ENCODE measurements at places on chromosomes 16 and 17.

DNA sequence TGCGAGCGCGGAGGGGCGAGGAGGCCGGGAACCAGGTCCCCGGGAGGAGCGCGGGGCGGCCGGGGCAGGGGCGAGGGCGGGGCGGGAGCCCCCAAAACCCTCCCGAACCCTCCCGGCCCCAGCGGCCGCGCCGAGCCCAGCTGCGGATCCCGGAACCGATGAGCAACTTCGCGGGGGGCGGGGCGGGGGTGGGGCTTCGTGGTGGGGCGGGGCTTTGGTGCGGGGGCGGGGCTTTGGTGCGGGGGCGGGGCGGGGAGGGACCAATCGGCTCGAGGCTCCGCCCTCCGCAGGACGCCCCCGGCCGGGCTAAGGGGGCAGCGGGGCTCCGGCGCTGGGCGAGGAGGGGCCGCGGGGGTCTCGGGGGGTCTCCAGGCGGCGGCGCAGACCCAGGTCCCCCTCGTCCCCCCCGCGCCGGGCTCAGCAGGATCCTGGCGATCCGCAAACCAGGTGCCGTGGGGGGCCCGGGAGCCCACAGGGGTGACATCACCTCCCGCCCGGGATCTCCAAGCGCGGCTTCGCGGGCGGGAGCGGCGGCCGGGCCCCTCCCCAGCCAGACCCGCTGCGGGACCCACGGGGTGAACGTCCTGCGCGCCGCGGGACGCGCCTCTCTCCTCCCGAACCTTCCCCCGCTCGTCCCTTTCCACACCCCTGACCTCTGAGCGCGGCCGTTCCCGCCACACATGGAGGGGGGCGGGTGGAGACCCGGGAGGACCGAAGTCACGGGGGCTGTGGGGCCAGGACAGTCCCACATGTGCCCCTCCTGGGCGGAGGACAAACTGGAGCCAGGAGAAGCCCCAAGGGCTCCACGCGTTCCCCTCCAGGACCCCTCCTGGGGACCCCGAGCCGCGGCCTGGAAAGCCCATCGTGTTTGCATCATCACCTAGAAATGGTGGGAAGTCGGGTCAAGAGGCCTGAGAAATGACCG is at the start of gene ABR:
TSS of gene ABR (minus strand) at position 164 of the 925 bp plus-strand sequence. CDS start 254 bp downstream, outside the sequence.
- no peak for DNase-seq

DNA sequence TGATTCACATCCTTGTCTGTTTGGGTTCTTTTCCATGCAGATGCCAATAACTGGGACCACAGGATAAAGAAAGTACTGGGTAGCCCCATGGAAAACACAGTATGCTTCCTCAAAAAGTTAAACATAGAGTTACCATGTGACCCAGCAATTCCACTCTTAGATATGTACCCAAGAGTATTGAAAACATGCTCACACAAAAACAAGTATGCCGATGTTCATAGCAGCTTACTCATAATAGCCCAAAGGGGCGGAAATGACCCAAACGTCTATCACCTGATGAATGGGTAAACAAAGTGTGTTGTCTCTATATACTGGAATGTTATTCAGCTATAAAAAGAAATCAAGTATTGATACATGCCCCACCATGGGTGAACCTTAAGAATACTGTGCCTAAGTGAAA is 55.4 kb downstream of the CYB5B start:
- no peak for DNase-seq

- no peak for DNase-seq
These were observed 18.6 kb upstream of the SLC5A10 start for GRCh38 chr17:18933102-18934058.

DNA sequence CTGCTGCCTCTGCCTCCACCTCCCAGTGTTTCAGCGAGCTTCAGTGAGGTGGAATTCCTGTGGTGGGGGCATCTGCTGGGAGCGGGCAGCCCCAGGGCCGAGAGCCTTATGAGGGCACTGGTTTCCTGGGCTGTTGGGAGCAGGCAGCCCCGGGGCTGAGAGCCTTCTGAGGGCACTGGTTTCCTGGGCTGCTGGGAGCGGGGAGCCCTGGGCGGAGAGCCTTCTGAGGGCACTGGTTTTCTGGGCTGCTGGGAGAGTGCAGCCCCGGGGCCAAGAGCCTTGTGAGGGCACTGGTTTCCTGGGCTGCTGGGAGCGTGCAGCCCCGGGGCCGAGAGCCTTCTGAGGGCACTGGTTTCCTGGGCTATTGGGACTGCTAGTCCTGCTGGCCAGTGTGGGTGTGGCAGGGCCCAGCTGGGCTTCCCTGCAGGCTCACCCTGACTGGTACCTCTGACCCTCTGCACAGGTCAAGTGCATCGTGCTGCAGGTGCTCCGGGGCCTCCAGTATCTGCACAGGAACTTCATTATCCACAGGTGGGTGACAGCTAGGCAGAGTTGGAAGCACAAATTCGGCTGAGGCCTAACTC is 5.6 kb downstream of the CDK10 start:
- DNase-seq, result no peak

- DNase-seq, result no peak
These were observed 19.5 kb upstream of the GAS7 start for GRCh38 chr17:10217916-10218315.

DNA sequence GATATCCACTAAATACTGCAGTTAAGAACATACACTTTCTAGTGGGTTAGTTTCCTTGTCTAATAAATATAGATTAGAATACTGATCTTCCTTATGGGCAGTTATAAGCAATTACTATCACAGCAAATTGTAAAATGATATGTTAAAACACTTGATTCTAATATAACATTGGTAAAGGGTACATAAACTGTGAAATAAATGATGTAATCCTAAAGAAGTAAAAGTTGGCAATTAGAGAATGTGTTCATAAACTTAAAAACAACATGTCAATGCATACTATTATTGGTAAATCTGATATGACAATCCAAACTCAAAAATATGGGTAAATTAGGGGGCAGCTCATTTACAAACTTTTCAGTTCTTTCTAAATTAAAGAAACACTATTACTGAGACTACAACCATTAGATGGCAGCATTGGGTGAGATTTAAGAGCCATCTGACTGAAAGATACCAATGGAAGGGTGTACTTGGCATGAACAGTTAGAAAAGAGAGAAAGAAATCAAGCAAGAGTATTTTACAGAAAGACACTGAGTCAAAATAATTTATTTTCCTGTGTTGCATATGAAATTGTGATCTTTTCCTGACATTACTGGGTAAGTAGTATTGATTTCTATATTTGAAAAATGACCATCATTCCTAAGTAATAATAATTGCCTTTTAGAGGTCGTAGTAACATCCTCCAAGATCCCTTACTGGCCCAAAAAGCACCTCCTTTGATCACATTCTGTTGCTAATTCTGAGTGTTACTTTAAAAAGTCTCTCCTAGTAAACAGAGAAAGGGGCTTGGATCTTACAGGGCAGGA is 119.6 kb downstream of the SPAG9 start:
- peak; percentile 42 for DNase-seq

DNA sequence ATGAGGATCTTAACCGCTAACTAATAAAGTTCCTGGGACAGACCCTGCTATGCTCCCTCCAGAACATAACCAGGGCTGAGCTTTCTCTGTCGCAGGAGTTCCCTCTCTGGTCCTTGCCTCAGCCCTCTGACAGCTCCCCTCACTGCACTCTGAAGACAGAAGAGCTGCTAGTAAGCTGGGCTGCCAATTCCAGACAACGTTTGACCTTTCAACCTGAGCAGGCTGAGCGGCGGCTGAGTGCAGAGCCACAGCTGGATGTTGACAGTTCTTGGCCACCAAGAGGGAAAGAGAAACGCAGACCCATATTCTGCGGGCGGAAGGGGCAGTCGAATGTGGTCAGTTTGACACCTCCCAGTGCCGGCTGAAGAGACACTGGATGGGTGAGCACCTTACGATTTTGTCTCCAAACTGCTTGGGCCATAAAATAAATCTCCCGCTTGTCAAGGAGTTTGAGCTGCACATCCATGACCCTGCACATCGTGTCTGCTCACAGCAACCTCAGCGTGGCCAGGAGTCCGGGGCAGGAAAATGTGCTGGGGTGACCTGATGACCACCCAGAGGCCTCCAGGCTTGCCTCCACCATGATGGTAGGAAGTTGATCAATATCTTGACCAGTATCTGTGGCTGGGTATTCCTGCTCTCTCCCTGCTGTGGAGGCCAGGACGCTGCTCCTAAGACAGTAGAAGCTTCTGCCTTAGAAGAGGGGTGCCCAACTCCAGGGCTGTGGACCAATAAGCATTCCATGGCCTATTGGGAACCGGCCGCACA is 209.2 kb downstream of the PARN start:
- no peak for DNase-seq

DNA sequence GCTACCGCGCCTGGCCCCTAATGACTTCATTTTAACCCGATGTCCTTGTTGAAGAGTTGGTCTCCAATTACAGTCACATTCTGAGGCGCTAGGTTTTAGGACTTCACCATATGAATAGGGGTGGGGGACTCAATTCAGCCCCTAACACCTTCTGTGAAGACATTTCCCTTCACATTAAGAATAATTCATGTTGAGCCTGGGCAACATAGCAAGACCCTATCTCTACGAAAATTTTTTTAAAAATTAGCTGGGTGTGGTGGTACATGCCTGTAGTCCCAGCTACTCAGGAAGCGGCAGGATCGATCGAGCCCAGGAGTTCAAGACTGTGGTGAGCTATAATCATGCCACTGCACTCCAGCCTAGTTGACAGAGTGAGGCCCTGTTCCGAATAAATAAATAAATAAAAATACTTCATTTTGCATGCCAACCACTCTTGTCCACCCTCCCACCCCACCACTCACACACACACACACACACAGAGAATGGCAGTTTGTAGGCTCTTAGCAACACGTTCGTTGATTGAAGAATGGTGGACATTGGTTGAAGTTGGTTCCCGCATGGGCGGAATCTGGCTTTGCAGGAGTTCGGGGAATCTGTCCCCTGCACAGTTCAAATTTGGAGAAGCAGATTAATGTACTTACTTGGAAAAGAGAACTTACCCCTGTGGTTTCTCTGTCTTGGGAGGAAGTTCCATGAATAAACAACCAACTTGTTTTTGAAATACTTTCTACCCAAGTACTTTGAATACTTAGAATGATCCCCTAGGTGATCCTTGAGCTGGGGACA is 27.8 kb upstream of the TVP23A start:
- DNase-seq, result no peak

DNA sequence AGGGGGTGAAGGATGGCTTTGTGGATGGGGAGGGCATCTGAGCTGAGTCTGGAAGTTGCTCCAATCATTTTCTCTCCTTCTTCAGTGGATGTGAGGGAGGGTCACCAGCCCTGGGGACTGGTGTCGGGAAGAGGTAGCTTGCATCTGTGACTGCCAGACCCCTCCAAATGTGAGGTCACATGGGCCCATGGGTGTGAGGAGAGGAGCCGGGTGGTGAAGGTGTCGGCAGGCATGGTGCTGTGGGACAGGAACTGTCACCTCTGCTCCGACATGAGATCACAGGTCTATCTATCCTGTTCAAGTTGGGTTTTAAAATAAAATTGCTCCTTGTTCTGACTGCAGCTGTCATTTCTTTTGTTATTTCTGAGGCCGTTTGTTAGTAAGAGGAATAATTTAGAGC is 351.1 kb downstream of the CPPED1 start:
- no peak for DNase-seq

GRCh38 chr16:424033-424622 is 1.3 kb upstream of the RAB11FIP3 start:
- peak; percentile 79 for DNase-seq

GRCh38 chr17:36993227-36993626 is 44.5 kb downstream of the AATF start:
- DNase-seq, result no peak

GRCh38 chr16:4927661-4928060 is 9.3 kb downstream of the PPL start:
- no peak for DNase-seq

DNA sequence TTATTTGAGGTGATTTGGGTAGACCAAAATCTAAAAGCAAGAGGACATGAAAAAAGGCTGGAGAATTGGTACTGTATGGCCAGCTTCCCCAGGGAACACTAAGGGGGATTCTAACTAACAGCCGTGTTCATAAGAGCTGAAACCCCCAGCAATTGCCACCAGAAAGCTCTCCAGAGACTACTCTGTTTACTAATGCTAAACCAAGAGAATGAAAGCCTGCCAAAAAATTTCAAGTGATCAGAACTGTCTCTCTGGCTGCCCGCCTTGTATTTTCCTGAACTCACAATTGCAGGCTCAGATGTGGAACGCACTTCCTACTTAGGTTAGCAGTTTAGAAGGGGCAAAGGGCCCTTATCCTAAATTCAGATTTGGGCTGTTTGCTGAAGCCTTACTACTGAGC is 24.1 kb downstream of the MYH10 start:
- DNase-seq, result no peak

- DNase-seq, result no peak
These were observed 387.3 kb downstream of the MAF start for GRCh38 chr16:79213214-79213613.

GRCh38 chr16:67641779-67642708 is 2.9 kb upstream of the CARMIL2 start:
- DNase-seq, result no peak

DNA sequence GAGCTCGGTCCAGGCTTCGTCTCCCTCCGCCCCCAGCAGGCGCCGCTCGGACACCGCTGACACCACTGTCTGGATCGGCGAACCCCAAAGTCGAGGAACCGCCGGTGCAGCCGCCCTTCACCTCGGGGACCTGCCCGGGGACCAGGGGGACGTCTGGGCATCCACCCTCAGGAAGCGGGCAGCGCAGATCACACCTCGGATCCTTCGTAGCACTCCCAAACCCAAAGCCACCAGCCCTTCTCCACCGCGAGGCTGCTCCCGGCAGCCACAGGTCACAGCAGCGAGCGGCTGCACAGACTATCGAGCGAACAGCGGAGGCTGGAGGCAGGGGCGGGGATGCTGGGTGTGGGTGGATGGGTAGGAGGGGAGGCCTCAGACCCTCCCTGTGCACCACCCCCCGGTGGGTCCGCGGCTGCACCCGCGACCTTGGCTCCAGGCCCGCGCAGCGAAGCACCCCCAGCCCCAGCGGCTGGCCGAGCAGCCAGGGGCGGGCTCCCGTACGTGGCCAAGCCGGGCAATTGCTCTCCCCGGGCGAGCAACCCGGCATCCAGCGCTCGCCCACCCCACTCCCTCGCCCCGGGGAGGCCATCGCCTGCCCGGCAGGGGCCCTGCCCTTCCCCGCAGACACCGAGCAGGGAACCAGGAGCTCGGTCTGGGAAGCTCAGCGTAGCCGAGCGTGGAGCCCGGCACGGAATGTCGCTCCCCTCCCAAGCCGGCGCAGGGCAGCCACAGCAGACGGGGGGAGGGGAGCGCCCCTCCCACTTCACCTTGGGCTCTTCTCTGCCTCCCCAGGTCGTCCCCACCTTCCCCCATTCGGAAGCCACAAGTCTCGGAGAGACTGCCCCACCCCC is 1.0 kb downstream of the SDK2 start:
- DNase-seq, result no peak

GRCh38 chr16:10895053-10895946 is 18.3 kb downstream of the CIITA start:
- no peak for DNase-seq

Data from Panc1 (cell line).